ENCODE measurements at places on chromosomes 1 and 21.
A peak's percentile ranks its signal among the peaks of the same experiment; 100 is the strongest.

GRCh38 chr1:185895208-185895900 lies 161.2 kb downstream of the HMCN1 start:
- peak; percentile 13 for DNase-seq

DNA sequence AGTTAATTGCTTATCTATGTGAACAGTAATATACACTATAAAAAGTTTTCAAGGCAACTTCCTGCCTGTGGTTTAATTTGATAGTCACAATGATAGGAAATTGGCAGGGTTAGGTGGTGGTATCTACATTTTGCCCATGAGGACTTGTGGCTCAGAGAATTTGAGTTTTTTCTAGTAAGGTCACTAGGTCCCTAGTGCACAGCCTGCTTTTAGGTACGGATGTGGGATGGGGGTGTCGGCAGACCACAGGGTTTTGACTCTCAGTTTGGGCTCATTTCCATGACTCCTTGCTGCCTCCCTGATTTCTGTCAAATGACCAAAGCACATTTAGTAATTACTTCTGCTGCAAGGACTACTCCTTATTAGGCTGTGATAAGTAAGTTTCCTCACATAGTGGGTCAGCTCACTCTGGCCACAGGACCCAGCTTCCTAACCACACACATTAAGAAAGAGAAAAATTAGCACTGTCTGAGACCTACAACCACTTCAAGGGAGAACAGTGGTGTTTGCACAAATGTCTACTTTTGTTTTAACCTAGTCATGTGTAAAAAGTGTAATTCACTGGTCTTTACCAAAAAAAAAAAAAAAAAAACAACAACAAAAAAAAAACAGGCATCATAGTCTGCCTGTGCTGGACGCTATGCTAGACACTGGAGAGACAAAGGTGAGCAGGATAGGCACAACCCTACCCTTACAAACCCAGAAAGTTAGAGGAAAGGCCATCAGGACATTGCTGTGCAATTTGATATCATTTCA lies 43.7 kb downstream of the MRPL39 start:
- no peak for DNase-seq

- DNase-seq = peak; percentile 75
Observed at GRCh38 chr1:99445486-99445885, 181.2 kb downstream of the PLPPR4 start.

DNA sequence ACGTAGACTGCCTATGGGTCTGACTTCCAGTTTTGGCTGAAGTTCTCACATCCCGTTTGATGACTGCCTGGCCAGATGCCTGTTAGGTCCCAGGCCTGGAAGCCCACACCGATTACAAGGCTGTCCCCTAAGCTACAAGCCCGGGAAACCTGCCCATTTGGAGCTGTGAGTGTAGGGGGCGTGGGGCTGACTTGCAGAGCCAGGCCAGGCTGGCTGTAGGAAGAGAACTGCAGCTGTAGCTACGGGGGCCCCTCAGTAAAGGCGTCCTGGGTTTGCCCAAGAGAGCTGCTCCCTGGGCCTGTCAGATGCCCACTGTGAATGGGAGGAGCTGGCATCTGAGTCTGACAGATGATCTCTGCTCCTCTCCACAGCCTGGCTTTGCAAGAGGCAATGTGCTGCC lies 199.7 kb downstream of the CAMTA1 start:
- DNase-seq = no peak

Measured in GM04503 (cell line).